ENCODE measurements at places on chromosomes 16 and 17. TPM values are rescaled to one million over a fixed set of nuclear protein-coding genes. Genes with fewer than 3 reads are reported as not detected.

DNA sequence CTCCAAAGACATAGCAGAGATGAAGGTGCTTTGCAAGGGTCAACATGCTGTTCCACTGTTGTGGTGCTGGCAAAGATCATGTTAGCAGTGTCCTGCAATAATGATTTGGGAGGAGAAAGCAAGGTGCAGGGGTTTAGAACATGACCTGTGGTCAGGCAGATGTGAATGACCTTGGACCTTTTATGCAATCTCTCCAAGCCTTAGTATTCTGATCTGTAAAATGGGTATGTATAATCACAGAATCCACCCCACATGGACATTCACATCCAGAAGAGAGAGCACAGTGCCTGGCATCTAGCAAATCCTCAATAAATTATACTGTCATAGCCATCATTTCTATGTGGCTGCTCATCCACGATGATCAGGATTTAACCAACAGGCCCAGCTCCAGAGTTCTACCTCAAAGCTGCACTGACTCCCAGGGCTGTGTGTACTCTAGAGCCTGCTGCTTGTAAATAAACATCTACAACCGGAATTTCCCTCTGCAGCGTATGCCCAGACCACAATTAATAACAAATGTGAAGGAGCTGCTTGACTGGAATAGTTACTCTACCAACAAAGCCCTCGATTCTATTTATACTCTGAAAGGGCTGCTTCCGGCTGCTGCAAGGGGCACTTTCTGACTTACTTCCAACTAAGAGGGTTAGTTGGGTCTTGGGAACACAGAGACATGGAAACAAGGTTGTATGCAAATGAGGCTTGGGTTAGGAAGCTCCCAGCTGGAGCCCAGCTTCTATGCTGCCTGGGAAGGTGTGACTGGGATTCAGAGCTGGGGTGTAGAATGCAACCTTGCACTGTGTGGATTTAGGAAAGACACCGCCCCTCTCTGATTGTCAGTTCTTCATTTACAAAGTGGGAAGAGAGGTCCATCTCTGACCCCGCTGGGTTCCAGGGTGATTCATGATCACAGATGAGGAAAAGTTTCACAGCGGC is 265.2 kb downstream of the XYLT1 start:
- no peaks in the 10 kb centered on the region for H3K4me1 ChIP-seq
- no peak for DNase-seq
- no peak overlapping the region for H3K4me3 ChIP-seq
- H3K27ac ChIP-seq: no peak overlapping the region

DNA sequence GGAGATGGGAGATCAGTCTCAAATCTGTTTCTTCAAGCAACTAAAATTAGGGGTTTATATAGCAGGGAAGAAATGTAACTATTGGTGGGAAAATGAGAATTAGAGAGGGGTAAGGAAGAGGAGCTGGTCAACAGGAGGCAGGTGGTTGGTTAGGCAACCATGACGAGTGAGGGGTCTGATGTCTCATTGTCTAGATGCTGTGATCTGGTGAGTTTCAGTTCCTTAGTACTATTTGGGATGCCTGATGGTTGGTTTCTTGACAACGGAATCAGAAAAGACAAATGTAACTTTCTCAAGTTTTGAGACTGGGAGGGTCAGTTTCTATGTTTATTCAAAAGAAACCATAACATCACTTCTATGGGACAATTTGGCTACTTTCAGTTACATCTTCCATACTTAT is 415.3 kb upstream of the C16orf82 start:
- H3K27me3 ChIP-seq: no peaks in the 10 kb centered on the region
- no peak for DNase-seq
- no peaks in the 10 kb centered on the region for H3K4me1 ChIP-seq
- H3K36me3 ChIP-seq: no peaks in the 10 kb centered on the region
- no peak overlapping the region for H3K4me3 ChIP-seq
- no peak overlapping the region for H3K27ac ChIP-seq

GRCh38 chr16:743794-744500 is 3.1 kb upstream of the CIAO3 start:
- peaks cover 18% of the 10 kb centered on the region for H3K4me1 ChIP-seq
- no peak for DNase-seq
- no peaks in the 10 kb centered on the region for H3K36me3 ChIP-seq
- no peaks in the 10 kb centered on the region for H3K27me3 ChIP-seq

Gene FBXL19
- total RNA-seq: 7.4 TPM

GRCh38 chr17:12815642-12816141 is 26.4 kb downstream of the ARHGAP44 start:
- no peaks in the 10 kb centered on the region for H3K36me3 ChIP-seq
- DNase-seq: no peak
- H3K27me3 ChIP-seq: no peaks in the 10 kb centered on the region

Gene KRT37
- total RNA-seq: not detected

Gene TMEM204
- total RNA-seq: not detected

GRCh38 chr16:89324056-89325010 is 106.8 kb downstream of the ZNF778 start:
- H3K36me3 ChIP-seq: peaks cover 32% of the 10 kb centered on the region
- H3K4me1 ChIP-seq: peaks cover 89% of the 10 kb centered on the region
- H3K27ac ChIP-seq: no peak overlapping the region

DNA sequence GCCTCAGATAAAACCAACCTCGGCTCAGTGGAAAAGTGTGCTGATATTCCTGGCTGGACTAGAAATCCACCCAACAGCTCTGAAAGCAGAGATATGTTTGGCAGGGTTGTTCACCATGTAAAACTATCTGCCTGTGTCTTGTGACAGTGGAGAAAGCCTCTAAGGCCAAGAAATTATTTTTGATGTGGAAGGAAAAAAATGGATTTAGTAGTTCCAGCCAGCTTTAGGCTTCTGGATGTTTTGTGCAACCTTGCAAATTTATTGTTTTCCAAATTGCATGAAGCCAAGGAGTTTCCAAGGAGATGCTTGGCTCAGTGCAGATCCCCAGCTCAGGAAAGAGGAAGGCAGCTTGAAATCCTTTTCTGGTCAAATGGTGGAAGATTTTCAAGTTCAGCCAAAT is 31.6 kb downstream of the TEKT5 start:
- no peak overlapping the region for H3K27ac ChIP-seq
- no peaks in the 10 kb centered on the region for H3K36me3 ChIP-seq
- H3K4me3 ChIP-seq: no peak overlapping the region
- DNase-seq: no peak

Gene HNF1B
- total RNA-seq: 1.9 TPM

GRCh38 chr17:31216031-31216751 is 80.8 kb downstream of the OMG start:
- H3K27ac ChIP-seq: no peak overlapping the region
- peaks cover 30% of the 10 kb centered on the region for H3K36me3 ChIP-seq
- no peaks in the 10 kb centered on the region for H3K27me3 ChIP-seq
- peak; percentile 12 for DNase-seq
- H3K4me3 ChIP-seq: no peak overlapping the region

GRCh38 chr17:28469376-28469775 is 4.1 kb upstream of the SLC13A2 start:
- peaks cover 33% of the 10 kb centered on the region for H3K4me1 ChIP-seq
- no peak overlapping the region for H3K4me3 ChIP-seq
- H3K36me3 ChIP-seq: no peaks in the 10 kb centered on the region
- no peak overlapping the region for H3K27ac ChIP-seq
- H3K27me3 ChIP-seq: no peaks in the 10 kb centered on the region
- DNase-seq: no peak

- peaks cover 43% of the 10 kb centered on the region for H3K36me3 ChIP-seq
- peaks cover 72% of the 10 kb centered on the region for H3K4me1 ChIP-seq
- H3K27ac ChIP-seq: peak overlapping the region; percentile 88
- no peak for DNase-seq
- no peak overlapping the region for H3K4me3 ChIP-seq
Observed at GRCh38 chr17:64156670-64157069, 26.7 kb upstream of the ERN1 start.
